Activated CD8-positive, alpha-beta memory T cell treated with anti-CD3 and anti-CD28 coated beads, Interleukin-2, amount 10 ng/mL, durations not matched to agents 7 days and 5 days (primary cell): ENCODE measurements at places on chromosomes 7 and 10. TPM values are rescaled to one million over a fixed set of nuclear protein-coding genes. Genes with fewer than 3 reads are reported as not detected.
A peak's percentile ranks its signal among the peaks of the same experiment; 100 is the strongest.

GRCh38 chr10:110076559-110077318 is 69.0 kb downstream of the ADD3 start:
- H3K36me3 ChIP-seq: peaks cover 12% of the 10 kb centered on the region
- H3K27ac ChIP-seq: peak overlapping the region; percentile 94
- H3K27me3 ChIP-seq: no peaks in the 10 kb centered on the region
- peak overlapping the region; percentile 79 for H3K4me3 ChIP-seq
- DNase-seq: peak; percentile 65

DNA sequence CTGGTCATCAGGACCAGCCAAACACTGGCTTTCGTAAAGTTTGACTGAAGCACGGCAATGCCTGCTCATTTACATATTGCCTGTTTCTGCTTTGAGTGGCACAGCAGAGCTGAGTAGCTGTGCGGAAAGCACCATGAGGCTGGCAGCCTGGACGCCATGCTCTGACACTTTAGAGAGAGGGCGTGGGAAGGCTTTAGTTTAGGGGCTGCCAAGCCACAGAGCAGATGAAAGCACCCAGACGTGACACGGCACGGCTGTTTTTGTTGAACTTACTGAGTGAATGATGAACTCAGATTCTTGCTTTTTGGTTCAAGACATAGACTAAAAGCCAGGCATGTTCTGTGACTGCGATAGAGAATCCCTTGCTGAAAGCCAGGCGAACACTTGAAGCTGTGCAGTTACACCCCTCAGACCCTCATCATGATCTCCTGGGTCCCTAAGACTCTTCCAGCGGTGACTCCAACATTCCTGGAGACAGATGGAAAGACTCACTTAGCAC is 182.1 kb downstream of the ZMYND11 start:
- no peak overlapping the region for H3K27ac ChIP-seq
- DNase-seq: peak; percentile 31
- H3K4me1 ChIP-seq: peaks cover 9% of the 10 kb centered on the region
- no peaks in the 10 kb centered on the region for H3K27me3 ChIP-seq
- no peak overlapping the region for H3K4me3 ChIP-seq

GRCh38 chr10:7794251-7795026 is 6.5 kb downstream of the ATP5F1C start:
- H3K4me3 ChIP-seq: no peak overlapping the region
- no peak for DNase-seq
- no peaks in the 10 kb centered on the region for H3K27me3 ChIP-seq
- H3K36me3 ChIP-seq: peaks cover 51% of the 10 kb centered on the region

DNA sequence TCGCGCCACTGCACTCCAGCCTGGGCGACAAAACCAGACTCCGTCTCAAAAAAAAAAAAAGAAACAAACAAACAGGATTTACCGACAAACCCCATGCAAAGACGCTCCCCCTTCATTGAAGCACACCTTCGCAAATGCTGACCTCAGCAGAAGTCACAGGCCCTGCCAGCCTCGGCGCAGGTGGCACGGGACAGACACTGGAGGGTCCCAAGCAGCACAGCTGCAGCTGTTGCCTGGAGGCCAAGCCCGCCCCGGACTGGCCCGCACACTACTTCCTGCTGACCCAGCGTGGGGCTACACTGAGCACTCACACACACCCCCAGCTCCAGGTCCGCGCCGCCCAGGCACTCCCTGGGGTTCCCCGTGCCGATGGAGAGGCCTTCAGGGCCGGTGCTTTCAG is 31.2 kb downstream of the SNX8 start:
- H3K27me3 ChIP-seq: no peaks in the 10 kb centered on the region
- H3K4me1 ChIP-seq: no peaks in the 10 kb centered on the region
- H3K27ac ChIP-seq: no peak overlapping the region
- H3K36me3 ChIP-seq: no peaks in the 10 kb centered on the region
- DNase-seq: no peak

DNA sequence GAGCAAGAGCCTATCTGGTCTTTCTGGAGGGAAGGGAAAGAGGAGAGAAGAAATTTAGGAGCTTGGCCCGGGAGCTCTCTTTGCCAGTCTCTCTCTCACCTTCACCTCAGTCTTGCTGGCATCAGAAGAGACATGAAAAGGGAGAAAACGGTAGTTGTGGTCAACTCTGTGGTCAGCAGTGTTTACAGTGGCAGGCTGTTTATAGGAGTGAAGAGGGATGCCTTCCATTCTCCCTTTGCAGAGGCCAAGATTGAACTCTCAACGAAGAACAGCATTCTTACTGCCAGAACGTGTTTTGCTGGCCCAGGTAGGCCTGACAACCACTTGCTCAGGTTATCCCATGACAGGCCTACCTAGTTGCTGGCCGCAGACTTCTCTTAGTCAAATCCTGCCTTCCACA is 133.3 kb downstream of the CCDC3 start:
- no peaks in the 10 kb centered on the region for H3K36me3 ChIP-seq

GRCh38 chr10:131573707-131574106 is 262.2 kb upstream of the TCERG1L start:
- H3K27me3 ChIP-seq: no peaks in the 10 kb centered on the region
- no peaks in the 10 kb centered on the region for H3K36me3 ChIP-seq
- no peak overlapping the region for H3K27ac ChIP-seq
- DNase-seq: peak; percentile 22

DNA sequence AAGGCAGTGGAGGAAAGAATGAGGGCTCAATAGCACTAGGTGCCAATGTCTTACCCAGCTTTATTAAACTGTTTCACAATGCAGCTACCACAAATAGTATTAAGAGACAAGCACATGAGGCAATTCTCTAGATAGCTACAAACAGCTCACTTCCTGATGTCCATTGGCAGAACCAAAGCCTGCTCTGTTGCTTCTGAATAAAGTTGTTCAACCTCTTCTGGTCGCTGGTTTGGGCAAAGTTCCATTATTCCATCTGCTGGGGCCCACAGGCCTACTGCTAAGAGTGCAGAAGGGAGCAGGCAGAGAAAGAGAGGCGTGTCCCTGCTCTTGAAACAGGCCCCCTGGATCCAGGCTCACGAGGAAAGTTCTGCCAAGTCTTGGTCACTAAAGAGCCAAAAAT is 173.9 kb downstream of the ZNF438 start:
- H3K36me3 ChIP-seq: no peaks in the 10 kb centered on the region
- DNase-seq: no peak
- no peaks in the 10 kb centered on the region for H3K27me3 ChIP-seq
- H3K27ac ChIP-seq: no peak overlapping the region

GRCh38 chr7:2471396-2471795 is 4.8 kb downstream of the GRIFIN start:
- H3K27ac ChIP-seq: no peak overlapping the region
- no peak overlapping the region for H3K4me3 ChIP-seq
- H3K4me1 ChIP-seq: peaks cover 5% of the 10 kb centered on the region
- DNase-seq: no peak
- peaks cover 19% of the 10 kb centered on the region for H3K27me3 ChIP-seq

GRCh38 chr7:825386-825785 is 6.9 kb upstream of the SUN1 start:
- H3K27me3 ChIP-seq: no peaks in the 10 kb centered on the region
- H3K4me3 ChIP-seq: no peak overlapping the region
- peaks cover 8% of the 10 kb centered on the region for H3K4me1 ChIP-seq

- peaks cover 13% of the 10 kb centered on the region for H3K36me3 ChIP-seq
- H3K4me1 ChIP-seq: peaks cover 8% of the 10 kb centered on the region
- DNase-seq: no peak
- H3K27ac ChIP-seq: no peak overlapping the region
- no peaks in the 10 kb centered on the region for H3K27me3 ChIP-seq
These were observed 64.1 kb downstream of the AHR start for GRCh38 chr7:17362439-17363105.

DNA sequence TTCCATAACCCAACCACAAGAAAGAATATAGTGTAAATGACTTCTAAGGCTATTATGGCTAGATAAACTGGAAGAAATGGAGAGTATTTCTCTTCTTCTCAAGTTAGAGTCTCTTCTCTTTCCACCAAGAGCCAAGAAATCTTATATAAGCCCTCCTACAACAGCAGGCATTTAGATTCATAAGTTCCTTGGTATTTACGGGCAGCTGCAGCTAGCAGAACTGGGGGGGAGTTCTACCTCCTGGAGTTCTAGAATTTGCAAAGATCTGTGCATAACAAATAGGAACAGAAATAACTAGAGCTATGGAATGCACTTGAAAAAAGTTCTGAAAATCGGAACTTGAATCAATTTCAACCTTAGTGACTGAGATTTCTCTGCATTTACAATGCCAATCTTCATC is 715.2 kb upstream of the GRM3 start:
- no peaks in the 10 kb centered on the region for H3K36me3 ChIP-seq
- no peak for DNase-seq
- H3K27me3 ChIP-seq: no peaks in the 10 kb centered on the region
- no peaks in the 10 kb centered on the region for H3K4me1 ChIP-seq
- H3K27ac ChIP-seq: no peak overlapping the region

- no peaks in the 10 kb centered on the region for H3K27me3 ChIP-seq
- H3K4me3 ChIP-seq: no peak overlapping the region
- H3K36me3 ChIP-seq: no peaks in the 10 kb centered on the region
- H3K4me1 ChIP-seq: no peaks in the 10 kb centered on the region
These were observed 377.6 kb downstream of the LRMDA start for GRCh38 chr10:75809003-75809402.

GRCh38 chr10:16870331-16870730 is 53.1 kb upstream of the RSU1 start:
- H3K4me1 ChIP-seq: no peaks in the 10 kb centered on the region
- no peaks in the 10 kb centered on the region for H3K36me3 ChIP-seq
- DNase-seq: no peak
- H3K27me3 ChIP-seq: no peaks in the 10 kb centered on the region

- peaks cover 11% of the 10 kb centered on the region for H3K27me3 ChIP-seq
- no peaks in the 10 kb centered on the region for H3K36me3 ChIP-seq
- no peak for DNase-seq
- no peaks in the 10 kb centered on the region for H3K4me1 ChIP-seq
- H3K27ac ChIP-seq: no peak overlapping the region
- no peak overlapping the region for H3K4me3 ChIP-seq
These were observed 18.2 kb downstream of the GPR141 start for GRCh38 chr7:37701769-37702168.

- no peak overlapping the region for H3K4me3 ChIP-seq
- DNase-seq: no peak
- no peaks in the 10 kb centered on the region for H3K27me3 ChIP-seq
- H3K4me1 ChIP-seq: no peaks in the 10 kb centered on the region
- no peak overlapping the region for H3K27ac ChIP-seq
These were observed 120.4 kb downstream of the RGS10 start for GRCh38 chr10:119421891-119422681.

The KBTBD2 gene
- 30.3 TPM for total RNA-seq

The TLL2 gene
- total RNA-seq: not detected

The ANKRD61 gene
- 0.47 TPM for total RNA-seq

The HTR7 gene
- total RNA-seq: not detected

The CDHR3 gene
- total RNA-seq: 0.30 TPM

The NEUROD6 gene
- not detected for total RNA-seq

The GNGT1 gene
- not detected for total RNA-seq

The TEX36 gene
- total RNA-seq: not detected

The CDH23 gene
- total RNA-seq: 0.16 TPM
